ENCODE measurements at places on chromosomes 11 and 22.

DNA sequence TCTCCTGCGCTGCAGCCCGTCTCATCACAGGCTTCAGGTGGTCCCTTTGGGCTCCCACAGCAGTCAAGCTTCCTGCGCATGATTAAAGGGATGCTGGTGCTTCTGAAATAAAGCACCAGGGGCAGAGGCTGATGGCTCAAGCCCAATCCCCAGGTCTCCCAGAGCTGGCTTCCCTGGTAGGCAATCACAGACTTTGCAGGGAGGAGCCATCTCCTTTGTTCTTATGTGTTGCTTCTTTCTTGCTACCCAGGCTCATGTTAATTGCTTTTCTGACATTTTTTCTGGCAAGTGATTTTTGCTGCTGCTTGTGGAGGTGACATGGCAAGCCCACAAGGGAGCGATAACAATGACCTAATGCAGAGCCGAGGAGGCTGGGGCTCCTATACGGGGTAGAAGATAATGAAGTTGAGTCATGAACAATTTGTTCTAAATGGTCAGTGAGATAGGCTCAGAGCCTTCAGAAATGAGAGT is 25.2 kb upstream of the PLET1 start:
- DNase-seq: no peak

DNA sequence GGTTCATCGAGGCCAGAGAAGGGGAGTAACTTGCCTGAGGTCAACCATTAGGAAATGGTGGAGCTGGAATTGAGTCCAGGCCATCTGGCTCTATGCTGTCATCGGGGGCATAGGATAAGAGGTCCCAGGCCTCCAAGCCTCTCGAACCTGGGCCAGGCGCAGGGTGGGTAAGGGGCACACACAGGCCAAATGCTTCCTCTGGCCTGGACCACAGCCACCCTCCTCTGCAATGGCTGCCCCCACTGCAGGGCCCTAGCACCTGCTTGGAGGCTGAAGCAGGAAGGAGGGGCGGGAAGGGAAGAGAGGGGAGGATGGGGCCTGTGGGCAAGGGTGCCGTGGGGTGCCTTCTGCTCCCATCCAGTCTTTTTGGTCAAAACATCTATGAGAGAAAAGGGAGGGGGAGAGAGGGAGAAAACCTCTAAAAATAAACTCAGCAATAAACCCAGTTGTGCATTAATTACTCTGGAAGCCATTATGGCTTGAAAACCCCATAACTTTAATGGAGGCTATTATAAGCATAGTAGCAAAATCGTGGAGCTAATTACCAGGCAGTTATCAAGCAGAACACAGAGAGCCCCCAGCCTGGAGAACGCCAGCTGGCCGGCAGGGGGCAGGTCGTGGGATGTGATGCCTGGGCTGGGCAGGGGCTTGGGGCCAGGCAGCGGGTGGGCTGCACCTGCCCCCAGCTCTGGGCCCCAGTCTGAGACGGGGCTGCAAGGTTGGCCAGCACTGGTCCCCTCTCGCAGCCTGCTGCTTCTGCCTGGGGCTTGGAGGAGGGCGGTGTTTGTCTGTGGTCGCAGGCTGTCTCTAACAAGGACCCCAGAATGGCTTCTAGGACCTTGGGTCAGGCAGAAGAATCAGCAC is 21.1 kb downstream of the B3GAT1 start:
- DNase-seq: no peak

DNA sequence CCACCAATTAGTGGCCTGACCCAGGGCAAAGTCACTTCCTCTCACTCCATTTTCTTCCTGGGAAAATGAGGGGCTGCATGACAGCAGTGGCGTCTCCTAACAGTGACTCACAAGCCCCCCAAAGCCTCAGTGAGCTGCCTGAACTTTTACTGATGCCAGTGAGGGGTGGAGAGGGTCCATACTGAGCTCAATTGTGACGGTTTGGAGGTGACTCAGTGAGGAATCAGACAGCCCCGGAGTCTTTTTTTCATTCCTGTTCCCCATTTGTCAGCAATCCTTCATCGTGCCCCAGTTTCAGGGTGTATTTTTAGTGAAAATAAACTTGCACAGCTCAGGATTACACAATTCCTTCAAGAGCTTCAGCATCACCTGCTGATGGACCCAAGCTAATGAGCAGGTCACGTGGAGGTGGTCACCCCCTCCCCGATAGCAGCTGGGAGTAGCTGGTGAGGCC is 30.1 kb upstream of the RASD2 start:
- DNase-seq: no peak

DNA sequence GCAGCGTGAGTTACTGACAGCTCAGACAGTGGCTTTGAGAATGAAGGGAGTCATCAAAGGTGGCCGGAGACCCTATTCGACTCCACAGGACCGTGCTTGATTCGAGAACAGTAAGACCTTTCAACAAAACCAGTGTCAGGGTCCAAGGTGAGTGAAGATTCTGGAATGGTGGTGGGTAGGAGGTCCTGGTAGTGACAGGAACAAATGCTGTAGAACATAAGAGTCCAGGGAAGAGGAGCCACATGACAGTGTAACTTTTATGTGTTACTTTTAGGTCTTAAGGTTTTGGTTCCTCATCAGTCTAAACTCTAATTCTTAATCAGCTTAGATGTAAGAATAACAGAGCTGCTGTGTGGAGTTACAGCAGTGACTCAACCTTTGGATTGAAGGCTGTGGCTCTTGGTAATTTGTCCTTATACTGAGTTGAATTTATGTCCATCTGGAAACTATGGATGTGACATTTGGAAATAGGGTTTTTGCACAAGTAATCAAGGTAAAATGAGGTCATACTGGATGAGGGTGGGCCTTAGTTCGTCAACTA is 1.8 kb downstream of the TBC1D22A start:
- DNase-seq: no peak

GRCh38 chr11:14751975-14752407 is 108.4 kb downstream of the PDE3B start:
- DNase-seq: no peak

GRCh38 chr11:113581713-113582112 is 106.5 kb upstream of the DRD2 start:
- DNase-seq: no peak

Measured in Kasumi-1 (cell line).